ENCODE measurements at places on chromosomes 6 and 20.

GRCh38 chr20:52924411-52925271 is 47.5 kb upstream of the TSHZ2 start:
- DNase-seq = no peak

DNA sequence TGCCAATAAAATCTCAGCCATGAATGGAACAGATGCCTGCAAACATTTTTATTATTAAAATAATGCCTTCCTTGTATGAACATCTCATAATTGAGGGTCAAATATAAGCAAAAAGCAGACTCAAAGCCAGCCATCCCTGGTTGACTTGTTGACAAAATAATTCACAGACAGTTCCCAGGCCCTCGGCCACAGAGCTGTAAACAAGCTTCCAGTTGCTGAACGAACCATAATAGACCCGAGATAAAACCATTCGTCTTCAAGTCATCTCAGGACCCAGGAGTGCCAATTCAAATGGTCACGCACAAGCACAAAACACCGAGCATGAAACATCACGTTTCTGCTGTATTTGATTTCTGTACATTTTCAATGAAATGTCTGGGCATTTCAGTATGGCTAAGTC is 113.3 kb upstream of the CDYL start:
- no peak for DNase-seq

DNA sequence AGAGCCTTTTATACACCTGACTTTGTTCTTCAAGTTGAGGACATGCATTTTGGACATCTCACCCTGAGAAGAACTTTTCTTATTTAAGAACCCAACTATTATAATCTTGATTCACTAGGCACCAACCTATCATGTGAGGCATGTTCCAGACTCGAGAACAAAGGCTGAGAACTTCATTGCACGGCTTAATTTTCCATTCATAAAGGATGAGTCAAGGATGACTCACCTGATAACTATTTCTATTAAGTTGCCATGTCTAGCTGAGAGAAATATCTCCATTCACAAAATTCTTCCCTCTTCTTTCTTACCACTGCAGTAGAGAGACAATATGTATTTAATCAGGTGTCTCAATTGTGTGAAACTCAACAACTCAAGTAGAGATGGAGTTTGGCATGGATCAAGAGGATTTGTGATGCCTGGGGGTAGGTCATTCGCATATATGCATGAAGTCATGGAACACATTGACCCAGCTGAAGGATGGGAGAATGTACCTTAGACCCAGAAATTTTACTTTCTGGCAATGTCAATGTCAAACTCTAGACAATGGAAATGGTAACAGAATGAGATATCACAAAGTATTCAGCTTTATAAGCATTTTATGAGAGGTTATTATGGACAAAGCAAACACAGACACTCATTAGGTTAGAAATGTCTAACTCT is 208.7 kb upstream of the PRND start:
- DNase-seq = no peak

DNA sequence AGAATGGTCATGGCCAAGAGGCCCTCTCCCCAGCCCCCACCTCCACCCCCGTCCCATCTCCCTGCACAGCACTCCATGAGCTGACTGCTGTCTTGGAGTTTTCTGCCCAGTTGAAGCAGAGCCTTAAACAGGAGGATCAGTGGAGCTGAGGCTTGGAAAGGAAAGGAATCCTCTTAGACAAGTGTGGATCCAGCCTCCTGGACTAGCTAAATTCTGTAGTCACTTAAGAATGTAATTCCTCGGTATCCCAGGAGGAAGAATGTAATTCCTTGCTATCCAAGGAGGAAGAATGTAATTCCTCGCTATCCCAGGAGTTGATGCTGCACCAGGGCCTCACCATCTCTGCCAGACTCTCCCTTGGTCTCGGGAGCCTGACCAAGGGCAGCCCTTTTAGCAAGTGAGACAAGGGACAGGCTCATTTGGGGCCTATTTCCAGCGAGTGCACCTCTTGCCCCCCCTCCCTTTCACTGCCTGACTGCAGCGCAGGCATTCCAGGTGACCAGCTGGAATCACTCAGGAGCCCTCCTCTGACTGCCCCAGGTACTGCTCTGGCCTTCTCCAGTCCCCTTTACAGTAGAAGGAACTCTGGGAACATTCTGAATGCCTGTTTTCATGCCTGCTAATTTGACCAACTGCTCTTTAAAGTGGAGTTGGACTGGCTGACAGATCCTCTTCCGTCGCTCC is 76.2 kb downstream of the TCP11 start:
- DNase-seq = no peak

GRCh38 chr6:39386487-39386886 is 64.0 kb upstream of the KCNK16 start:
- DNase-seq = no peak

DNA sequence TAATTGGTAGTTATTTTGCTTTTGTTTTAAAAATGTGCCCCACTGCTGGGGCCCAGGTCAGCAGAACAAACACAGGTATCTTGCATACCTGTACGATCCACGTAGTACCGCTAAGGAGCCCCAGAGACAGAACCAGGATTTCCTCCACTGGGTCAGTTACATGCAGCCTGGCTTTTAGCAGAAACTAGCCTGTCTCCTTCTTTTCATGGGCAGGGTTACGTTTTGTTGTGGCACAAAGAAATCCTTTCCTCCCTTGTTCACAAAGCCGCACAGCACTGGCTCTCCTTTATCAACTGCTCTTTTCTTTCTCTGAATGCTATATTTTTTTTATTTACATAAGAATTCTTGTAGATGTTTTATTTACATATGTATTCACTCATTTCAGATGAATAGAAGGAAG is 190.3 kb upstream of the POU3F2 start:
- no peak for DNase-seq

- DNase-seq = no peak
These were observed 28.8 kb upstream of the IL17A start for GRCh38 chr6:52157301-52157941.

GRCh38 chr6:55818482-55818881 is 56.9 kb downstream of the BMP5 start:
- no peak for DNase-seq

DNA sequence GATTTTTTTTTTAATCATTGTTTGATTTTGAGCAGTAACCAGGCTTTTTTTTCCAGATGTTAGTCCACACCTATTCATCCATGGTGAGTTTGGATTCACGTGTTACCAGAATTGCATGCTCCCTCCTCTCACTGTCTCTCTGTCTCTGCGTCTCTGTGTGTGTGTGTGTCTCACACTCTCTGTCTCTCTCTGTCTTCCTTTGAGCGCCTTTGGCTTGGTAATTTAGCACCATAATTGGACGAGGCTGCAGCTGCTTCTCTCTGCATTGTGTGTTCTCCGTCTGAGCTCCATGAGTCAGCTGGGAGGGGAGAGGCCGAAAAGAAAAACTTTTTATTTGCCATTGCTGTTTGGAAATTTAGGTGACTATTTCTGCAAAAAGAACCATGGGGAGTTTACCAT is 3.4 kb downstream of the TFAP2B start:
- no peak for DNase-seq

DNA sequence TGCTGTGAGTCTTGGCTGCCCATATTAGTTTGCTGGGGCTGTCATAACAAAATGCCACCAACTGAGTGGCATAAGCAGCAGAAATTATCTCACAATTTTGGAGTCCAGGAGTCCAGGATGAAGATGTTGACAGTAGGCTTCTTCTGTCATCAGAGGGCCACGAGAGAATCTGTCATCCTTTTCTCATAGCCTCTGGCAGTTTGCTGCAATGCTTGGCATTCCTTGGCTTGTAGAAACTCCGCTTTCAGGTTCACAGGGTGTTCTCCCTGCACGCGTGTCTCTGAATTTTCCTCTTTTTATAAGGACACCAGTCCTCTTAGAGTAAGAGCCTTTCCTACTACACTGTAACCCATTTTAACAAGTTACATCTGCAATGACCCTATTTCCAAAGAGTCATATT is 838.4 kb downstream of the TFAP2A start:
- DNase-seq = no peak

- DNase-seq = no peak
These were observed 1049.8 kb downstream of the KIF16B start for GRCh38 chr20:15523400-15523799.

GRCh38 chr20:32240205-32240604 is 32.5 kb downstream of the POFUT1 start:
- no peak for DNase-seq

DNA sequence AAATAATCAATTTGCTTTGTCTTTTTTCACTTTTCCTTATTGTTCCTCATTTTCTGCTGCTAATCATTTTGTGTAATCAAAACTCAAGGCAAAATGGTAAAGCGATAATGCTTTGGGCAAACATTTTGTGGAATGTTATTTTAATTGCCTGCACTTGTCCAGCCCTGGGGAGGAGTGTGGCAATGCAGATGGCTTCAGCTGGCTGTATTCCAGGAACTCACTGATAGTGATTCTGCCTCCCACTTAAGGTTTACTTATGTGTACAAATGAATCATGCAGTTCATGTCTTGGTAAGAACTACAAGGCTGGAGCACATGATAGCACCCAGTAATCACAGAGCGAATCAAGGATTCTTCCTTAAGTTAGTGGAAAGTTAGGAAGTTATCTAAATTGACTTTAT is 107.8 kb downstream of the COL19A1 start:
- no peak for DNase-seq

GRCh38 chr6:42313941-42314570 is 96.4 kb upstream of the MRPS10 start:
- DNase-seq = no peak

GRCh38 chr6:95404777-95405176 is 172.6 kb upstream of the MANEA start:
- no peak for DNase-seq

GRCh38 chr6:57040011-57040410 is 6.5 kb upstream of the KIAA1586 start:
- peak; percentile 17 for DNase-seq

- DNase-seq = no peak
These were observed 4.8 kb upstream of the ZNFX1 start for GRCh38 chr20:49282584-49283171.

- DNase-seq = no peak
These were observed 191.4 kb downstream of the REV3L start for GRCh38 chr6:111291336-111292259.

DNA sequence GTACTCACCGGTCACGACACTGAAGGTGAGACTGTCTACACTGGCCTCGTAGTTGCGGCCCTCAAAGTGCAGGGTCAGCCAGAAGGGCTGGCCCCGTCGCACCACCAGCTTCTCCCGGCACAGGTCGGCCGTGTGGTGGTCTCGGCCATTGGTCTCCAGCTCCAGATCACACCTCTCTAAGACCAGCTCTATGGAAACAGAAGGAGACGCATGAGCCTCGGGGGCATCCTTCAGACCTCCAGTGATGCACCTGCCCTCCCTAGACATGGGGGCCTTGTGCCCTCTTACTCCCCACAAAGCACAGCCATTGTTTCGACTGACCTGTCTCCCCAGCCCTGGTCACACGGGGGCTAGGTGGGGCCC is 3.7 kb downstream of the TGM2 start:
- DNase-seq = no peak

Data from Kasumi-1 (cell line).